ENCODE measurements at places on chromosomes 7 and 10.

GRCh38 chr7:44713680-44714335 is 34.8 kb upstream of the ZMIZ2 start:
- peak; percentile 34 for DNase-seq

GRCh38 chr7:77903597-77903996 is 105.0 kb downstream of the PHTF2 start:
- DNase-seq = peak; percentile 15

GRCh38 chr10:80485076-80485945 is 31.2 kb downstream of the TSPAN14 start:
- DNase-seq = no peak

- DNase-seq = peak; percentile 58
Observed at GRCh38 chr10:96765406-96766240, 45.3 kb upstream of the PIK3AP1 start.

GRCh38 chr7:152588350-152588749 is 87.6 kb downstream of the XRCC2 start:
- DNase-seq = peak; percentile 68

- no peak for DNase-seq
Observed at GRCh38 chr7:151152643-151153513, 14.6 kb downstream of the GBX1 start.

GRCh38 chr10:11335881-11336430 is 275.5 kb downstream of the USP6NL start:
- DNase-seq = no peak

GRCh38 chr10:86670290-86670811 is 2.0 kb downstream of the LDB3 start:
- no peak for DNase-seq

- DNase-seq = peak; percentile 60
Observed at GRCh38 chr10:88156341-88156740, 292.9 kb downstream of the PTEN start.

DNA sequence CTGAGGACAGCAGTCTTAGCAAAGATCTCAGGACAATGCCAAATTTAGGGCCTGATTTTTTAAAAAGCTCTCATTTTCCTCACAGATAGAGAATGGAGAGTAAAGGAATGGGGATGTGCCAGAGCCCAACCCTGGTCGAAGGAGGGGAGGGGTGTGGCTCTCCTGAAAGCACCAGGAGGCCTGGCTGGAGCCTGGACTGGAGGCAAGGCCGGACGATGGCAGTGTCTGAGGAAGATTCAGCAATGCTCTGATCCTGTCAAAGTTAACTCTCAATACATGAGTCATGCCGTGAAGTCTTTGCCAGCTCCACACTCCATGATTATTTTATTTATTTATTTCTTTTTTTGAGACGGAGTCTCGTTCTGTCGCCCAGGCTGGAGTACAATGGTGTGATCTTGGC is 108.3 kb downstream of the UPF2 start:
- DNase-seq = peak; percentile 11

GRCh38 chr10:3293581-3294431 is 121.2 kb upstream of the PITRM1 start:
- peak; percentile 77 for DNase-seq

- DNase-seq = peak; percentile 60
Observed at GRCh38 chr7:50142425-50143017, 49.5 kb upstream of the ZPBP start.

DNA sequence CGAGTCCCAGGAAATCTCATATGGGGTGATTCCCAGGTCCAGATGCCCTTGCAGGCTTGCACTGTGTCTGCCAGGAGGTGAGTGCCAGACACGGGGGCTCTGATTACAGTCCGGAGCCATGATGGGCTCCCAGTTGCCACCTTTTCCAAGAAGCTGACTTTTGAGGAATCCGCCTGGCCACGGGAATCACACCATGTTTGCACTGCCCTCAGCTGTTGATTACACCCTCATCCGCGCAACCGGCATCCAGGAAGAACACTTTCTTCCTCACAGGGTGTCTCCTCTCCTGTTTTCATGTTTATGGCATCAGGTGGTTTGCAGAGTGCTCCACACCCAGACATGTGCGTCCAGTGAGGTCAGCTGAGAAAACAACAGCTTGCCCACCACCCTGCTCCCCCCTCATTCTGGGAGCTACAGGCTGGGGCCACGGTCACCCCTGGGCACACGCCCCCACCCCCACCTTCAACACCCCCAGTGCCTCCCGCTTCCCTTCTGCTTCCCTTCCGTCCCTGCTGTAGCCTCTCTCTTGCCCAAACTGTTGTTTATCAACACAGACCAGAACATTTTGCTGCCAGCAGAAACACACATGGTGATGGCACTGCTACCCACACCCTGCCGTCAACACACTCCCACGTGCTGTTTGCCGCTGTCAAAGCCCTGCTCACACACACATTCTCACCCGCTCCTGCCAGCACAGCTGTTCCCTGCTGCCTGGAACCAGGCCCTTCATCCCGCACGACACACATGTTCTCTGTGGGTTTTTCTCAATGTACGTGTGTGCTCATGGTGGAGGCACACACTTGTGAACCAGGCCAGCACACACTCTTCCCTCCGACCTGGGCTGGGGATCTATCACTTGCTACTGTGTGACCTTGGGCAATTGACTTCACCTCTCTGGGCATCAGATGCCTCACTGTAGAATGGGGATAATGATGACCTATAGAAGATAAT is 35.8 kb downstream of the DDIT4 start:
- DNase-seq = no peak

DNA sequence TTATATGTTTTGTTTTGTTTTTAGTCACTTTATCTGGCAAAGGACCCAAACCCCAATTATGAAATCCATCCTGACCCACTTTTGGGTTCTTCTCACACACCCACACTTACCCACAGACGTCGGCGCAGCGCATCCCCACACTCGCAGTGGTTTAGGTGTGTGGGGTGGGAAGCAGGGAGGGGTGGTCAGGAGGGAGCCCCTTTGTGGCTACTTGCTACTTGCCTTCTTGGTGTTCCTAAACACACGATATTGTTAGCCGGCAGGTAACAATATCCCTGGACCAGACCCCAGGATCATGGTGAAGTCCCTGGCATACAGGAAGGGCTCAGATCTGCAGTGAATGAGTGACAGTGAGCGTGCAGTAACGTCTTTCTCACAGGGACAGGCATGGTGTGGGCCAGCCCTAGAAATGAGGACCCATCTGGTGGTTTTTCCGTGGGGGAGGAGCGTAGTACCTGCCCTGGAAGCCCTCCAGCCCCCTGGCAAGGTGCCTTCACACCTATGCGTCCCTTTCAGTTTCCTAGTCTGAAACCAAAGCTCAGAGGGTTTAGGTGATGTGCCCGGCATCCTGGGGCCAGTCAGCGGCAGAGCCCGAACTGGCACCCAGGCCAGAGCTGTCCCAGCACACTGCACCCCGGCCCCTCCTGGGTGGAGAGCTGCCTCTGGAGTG is 4.4 kb downstream of the SPOCK2 start:
- DNase-seq = no peak

GRCh38 chr7:79090543-79090942 is 362.9 kb downstream of the MAGI2 start:
- no peak for DNase-seq

DNA sequence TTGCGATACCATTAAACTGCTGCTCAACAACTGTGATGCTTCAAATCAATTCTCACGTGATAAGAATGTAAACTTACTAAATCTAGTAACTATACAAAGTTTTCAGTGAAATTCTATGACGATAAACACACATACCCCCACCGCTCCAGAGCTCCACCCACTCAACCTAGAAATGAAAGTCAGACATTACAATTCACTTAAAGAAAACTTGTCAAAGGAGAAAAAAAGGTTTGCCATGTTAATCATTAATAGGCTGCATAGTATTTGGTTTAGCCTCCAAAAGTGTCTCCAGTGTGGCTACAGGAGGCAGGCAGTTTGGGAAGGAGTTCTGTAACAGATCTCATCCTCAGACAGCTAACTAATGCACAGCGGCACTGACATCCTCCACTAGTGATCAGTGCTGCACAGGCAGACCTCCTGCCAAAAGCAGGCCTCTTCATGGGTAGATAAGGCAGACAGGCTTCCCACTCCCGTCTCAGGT is 3.1 kb downstream of the HERPUD2 start:
- no peak for DNase-seq

DNA sequence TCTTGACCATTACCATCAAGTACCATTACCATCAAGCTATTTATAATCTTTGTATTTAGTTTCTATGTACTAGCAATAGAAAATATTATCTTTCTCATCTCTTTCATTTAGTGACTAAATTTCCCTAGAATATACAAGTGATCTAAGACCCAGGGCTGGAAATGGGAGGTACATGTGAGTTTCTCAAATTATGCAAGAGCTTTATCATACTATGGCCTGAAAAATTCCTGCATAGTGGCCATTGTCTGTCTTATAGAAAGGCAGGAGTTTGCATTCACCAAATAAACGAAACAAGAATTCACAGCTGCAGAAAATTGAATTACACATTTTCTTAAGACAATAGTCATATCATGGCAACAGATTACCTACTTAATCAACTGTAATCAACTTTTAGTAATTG is 50.7 kb upstream of the HDAC9 start:
- DNase-seq = no peak

- DNase-seq = peak; percentile 36
Observed at GRCh38 chr10:113473851-113474250, 79.0 kb upstream of the HABP2 start.

DNA sequence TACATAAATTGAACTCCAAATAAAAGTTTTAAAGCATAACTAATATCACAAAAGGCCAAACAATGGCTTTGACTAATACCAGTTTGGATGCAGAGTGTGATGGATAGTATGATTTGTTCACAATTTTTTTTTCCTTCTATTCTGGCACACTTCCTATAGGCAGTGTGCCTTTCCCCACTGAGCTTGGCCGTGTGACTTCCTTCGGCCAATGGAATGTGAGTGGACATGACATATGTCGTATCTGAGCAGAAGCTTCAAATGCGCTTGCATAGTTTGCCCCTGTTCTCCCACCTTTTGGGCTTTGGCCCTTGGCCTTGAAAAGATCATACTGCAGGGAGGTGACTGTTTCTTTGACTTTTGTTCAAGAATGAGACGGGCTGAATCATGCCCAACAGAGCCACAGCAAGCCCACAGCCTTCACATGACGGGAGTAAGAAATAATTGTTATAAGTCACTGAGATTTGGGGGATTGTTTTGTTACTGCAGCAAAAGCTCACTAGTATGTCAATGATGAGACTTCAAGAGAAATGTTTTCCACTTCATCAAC is 279.9 kb upstream of the NEBL start:
- no peak for DNase-seq

DNA sequence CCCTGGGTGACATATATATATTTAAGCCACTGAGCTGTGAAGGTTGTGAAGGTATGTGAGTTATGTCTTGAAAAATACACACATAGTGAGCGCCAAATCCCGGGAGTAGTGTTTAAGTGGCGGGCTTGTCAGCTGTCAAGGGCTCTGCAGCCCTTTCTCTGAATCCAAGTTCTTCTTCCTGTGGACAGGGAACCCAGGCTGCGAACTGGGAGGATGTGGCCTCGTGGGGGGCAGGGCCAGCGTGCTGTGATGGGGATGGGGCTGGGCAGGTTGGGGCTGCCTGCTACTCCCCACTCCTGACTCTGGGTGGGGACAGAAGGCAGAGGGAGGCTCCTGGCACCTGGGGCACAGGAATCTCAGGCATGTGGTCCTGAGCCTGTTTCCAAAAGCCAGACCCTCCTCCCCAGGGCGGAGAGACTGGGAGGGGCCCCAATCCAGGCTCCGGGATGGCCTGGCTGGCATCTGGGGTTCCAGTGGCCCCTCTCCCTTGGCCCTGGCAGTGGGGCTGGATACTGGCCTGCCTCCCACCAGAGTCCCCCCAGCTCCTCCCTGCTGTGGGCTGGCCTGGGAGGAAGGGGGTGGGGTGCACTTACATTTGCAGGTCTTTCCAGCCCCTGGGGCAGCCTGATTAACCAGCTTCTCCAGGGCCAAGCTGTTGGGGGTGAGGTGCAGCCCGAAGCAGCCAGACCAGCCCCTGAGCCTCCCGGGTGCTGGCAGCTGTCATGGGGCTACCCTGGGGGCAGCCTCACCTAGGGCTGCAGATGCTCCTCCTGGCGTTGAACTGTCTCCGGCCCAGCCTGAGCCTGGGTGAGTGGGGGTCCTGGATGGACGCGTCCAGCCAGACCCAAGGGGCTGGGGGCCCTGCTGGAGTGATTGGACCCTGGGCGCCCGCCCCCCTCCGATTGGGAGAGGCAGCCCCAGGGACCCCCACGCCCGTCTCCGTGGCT is at the start of gene UPK3B:
TSS of gene UPK3B (plus strand) at position 622 of the 947 bp plus-strand sequence. CDS start at position 723, 101 bp downstream.
- no peak for DNase-seq

GRCh38 chr10:13961853-13962252 is 368.9 kb downstream of the FRMD4A start:
- no peak for DNase-seq

DNA sequence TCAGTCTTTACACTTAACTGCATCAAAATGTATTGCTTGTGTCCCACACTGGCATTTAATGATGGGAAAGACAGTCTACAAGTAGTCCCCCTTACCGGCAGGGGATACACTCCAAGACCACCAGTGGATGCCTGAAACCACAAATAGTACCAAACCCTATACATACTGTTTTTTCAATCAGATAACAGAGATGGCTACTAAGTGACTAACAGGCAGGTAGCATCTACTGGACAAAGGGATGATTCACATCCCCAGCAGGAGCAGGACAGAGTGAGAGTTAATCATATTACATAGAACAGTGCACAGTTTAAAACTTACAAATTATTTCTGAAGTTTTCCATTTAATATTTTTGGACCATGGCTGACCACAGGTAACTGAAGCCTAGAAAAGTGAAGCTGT is 13.2 kb downstream of the TMEM243 start:
- DNase-seq = no peak

- no peak for DNase-seq
Observed at GRCh38 chr7:155517969-155518368, 28.4 kb downstream of the CNPY1 start.

GRCh38 chr7:151118108-151119054 is 32.1 kb downstream of the AGAP3 start:
- no peak for DNase-seq

DNA sequence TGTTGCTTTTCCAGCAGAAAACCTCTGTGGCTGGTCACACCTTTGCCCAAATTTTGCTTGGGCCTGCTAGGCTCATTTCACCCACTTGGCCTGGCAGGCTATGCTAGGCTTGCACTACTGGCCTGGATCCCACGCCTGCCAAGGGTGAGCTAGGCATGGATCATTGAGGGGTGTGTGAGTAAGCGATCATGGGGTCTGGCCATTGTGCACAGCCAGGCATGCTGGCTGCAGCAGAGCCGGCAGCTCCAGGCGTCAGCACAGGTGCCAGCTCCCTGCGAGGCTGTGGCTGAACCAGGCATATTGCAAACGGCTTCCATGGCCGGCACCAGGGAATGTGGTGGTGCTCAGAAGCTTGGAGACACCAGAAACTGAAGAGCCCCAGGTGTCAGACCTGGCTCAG is 19.2 kb downstream of the CFAP70 start:
- DNase-seq = no peak

- DNase-seq = no peak
Observed at GRCh38 chr10:113732160-113732881, 19.2 kb upstream of the PLEKHS1 start.

DNA sequence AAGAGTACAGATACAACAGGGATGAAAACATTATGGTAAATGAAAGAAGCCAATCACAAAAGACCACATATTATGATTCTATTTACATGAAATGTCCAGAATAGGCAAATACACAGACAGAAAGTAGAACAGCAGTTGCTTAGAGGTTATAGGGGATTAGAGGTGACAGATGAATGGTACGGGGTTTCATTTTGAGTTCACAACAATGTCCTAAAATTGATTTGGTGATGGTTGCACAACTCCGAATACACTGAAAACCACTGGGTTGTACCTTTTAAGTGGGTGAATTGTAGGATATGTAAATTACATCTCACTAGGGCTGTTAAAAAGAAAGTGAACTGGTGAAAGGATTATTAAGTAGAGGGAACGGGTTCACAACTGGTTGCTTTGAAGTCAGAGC is 76.3 kb upstream of the MRLN start:
- DNase-seq = no peak

- DNase-seq = peak; percentile 26
Observed at GRCh38 chr7:91287371-91288084, 23.3 kb downstream of the FZD1 start.
